ENCODE measurements at places on chromosomes 4 and X.

DNA sequence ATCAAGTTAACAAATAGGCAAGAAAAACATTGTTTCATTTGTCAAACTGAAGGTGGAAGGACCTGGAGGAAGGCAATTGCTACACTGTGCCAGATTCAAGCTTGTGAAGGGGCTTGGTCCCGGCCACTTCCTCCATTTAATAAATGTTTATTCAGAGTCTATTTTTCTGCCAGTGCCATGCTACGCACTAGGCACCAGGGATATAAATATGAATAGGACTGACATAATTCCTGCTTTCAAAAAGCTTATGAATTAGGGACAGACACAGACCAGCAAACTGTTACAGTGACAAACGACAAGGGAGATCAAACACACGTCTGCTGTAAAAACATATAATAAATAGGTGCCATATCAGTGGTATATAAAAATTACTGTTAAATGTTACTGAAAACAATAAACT lies 571 bp downstream of the TLR6 start:
- no peak for DNase-seq

DNA sequence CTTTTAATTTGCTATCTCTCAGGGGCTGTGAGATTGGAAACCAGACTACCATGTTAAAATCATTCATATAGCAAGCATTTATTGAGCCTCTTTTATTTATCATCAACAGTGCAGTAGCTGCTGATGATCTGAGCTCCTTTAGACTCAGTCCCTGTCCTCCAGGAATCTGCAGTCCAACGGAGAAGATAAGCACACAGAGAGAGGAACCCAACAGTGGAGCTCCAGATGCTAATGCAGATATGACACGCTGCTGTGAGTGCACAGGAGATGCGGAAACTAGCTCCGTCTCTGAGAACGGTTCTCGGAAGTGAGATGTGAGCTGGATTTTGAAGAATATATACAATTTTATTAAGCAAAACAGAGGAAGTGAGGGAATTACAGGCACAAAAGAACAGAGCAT lies 35.4 kb downstream of the DCHS2 start:
- DNase-seq = no peak

DNA sequence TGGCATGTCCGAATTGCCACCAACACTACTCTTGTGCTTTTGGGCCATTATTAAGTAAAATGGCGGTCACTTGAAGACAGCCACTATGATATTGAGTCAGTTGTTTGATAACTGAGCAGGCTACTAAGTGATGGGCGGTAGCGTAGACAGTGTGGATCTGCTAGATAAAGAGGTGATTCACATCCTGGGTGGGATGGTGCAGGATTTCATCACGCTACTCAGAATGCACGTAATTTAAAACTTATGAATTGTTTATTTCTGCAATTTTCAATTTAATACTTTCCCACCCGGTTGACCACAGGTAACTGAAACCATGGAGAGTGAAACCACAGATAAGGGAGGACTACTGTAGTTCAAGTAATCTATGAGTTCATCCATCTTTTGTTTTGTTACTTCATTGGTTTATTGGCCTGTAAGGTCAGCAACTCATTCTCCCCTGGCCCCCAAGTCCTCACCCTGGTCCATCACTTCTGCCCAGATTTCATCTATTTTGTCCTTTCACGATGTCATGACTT lies 2.9 kb downstream of the ARAF start:
- DNase-seq = no peak

DNA sequence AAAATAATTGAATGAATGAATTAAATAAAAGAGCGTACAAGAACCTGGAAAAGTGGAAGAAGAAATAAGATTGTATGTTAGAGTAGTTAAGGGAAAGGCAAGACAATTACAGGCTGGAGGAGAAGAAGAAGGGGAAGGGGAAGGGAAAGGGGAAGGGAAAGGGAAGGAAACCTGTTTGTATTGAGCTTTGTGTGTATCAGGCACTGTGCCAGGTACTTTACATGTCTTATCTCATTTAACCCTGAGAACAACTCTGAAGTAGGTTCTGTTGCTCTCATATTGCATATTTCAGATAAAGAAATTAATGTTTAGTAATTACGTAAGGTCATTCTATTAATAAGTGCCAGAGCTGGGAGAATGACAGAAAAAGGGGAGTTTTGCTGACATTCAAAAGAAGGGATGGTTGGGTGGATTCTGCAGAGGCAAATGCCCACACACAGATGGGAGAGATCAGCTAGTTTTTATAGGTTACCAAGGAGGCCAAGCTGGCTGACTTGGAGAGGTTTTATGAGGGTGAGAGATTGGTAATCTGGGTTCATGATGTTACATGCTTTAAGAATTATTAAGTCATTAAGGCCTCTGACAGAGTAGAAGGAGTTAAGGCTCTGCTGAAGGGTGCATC lies 92.3 kb upstream of the LCORL start:
- DNase-seq = no peak

- DNase-seq = no peak
These were observed 9.5 kb downstream of the CTPS2 start for GRCh38 chrX:16702700-16703599.

DNA sequence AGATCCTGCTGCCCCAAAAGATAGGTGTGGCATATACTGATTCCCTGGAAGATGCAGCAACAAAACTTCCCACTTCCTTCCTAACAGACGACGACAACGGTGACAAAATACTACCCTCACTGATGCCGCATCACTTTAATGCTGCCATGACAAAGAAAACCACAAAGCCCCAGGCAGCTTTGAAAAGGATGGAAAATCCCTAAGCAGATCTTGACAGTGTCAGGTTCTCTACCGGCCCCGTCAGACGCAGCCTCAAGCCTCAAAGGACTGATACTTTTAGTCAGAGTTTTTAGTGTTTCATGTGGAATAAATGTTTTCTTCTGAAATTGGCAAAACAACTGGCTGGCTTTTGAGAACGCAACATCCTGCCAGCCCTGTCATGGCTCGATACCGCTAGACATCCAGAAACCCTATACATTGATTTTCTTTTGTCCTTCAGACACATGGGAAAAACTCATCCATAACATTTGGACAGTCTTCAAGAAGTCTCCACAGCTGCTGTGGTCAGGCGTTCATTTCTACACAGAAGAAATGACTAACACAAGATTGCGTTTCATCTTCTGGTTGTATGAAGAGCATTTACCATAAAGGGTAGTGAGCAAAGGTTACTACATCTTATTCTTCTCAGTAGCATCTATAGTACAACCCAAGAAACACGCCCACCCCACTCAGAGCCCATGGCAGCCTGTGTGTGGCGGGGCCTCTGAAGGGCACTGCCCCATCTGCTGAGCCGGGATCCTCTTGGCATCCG lies 60.1 kb downstream of the GATB start:
- no peak for DNase-seq

DNA sequence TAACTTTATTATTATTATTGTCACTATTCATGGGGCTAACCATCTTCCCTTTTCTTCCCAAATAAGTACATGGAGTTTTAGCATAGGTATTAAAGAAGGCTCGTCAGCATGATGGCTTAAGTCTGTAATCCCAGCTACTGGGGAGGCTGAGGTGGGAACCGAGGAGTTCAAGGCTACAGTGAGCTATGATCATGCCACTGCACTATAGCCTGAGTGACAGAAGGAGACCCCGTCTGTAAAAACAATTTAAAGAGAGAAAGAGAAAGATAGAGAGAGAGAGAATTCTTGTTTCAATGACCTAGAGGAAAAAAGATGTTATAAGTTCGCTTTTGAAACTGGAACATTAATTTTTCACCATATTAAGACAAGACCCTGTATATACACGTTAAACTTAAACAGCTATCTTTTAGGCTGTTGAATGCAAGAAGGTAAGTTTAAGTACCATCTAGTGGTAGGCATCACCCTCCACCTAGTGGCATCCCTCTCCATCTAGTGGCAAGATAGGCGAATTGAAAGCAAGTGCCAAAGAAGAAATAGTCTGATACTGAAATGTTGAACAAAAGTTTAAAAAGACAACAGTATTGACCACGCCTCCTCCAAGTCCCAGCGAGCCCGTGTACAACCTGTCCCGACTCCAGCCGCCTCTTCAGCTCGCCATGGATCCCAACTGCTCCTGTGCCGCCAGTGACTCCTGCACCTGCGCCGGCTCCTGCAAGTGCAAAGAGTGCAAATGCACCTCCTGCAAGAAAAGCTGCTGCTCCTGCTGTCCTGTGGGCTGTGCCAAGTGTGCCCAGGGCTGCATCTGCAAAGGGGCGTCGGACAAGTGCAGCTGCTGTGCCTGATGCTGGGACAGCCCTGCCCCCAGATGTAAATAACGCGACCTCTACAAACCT lies 26.0 kb upstream of the YTHDC1 start:
- no peak for DNase-seq

GRCh38 chr4:94516067-94516466 lies 64.3 kb downstream of the PDLIM5 start:
- peak; percentile 64 for DNase-seq

DNA sequence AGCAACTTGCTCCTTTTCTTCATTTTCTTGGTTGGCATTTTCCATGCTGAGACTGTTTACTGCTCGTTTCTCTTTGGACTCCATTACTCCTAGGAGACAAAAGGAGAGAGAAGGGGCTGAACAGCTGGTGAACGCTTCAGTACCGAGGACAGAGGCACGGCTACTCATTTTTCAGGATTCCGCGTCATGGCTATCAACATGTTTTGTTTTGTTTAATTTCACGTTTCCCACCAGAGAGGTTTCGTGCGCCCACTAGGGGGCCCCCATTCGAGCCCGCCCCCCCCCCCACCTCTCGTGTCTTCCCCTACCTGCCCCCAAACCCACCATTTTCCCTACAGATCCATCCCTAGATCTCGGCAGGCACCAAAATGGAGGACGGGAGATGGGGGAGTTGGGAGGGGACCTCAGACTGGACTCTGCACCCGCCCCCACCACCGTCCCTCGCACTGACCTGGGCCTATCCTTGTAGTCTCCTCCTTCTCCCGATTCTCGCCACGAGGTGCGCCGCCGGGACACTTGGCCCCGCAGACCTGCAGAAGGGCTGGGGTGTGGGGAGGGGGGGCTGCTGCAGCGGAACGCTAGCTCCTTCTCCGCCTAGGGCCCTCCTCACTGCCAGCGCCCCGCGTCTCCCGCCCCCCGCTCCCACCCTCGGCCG lies 653 bp downstream of the BEX1 start:
- DNase-seq = no peak

- DNase-seq = no peak
These were observed 99.6 kb downstream of the SMIM20 start for GRCh38 chr4:26013629-26014028.

DNA sequence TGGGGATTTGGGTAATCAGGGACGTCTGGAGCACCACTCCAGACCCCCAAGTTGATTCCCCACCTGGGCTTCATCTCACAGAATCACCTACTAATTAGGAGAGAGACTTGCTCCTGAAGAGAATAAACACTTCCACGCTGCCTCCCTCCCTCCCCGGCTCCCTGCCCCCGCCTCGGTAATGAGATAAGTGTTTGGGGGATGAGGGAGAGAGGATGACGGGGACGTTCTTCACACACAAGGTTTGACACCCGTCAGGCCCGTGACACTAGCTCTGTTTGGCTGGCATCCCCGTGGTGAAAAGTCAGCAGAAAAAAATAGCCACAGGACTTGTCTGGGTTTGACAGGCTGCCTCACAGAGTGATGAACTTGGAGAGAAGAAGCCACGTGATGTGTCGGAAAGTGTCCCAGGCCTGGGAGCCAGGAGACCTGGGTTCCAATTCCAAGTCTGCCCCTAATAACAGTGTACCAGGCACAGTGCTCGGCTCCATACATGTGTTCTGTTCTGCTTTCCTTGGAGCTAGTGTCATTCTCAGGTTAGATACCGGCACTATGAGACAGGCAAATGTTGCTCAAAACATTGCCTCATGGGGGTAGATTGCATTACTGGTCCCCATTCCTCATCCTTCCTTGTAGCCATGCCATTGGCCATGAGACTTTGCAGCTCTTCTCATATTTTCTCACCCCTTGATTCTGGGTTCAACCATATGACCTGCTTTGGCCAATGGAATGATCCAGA lies 578.0 kb downstream of the BCOR start:
- DNase-seq = no peak

DNA sequence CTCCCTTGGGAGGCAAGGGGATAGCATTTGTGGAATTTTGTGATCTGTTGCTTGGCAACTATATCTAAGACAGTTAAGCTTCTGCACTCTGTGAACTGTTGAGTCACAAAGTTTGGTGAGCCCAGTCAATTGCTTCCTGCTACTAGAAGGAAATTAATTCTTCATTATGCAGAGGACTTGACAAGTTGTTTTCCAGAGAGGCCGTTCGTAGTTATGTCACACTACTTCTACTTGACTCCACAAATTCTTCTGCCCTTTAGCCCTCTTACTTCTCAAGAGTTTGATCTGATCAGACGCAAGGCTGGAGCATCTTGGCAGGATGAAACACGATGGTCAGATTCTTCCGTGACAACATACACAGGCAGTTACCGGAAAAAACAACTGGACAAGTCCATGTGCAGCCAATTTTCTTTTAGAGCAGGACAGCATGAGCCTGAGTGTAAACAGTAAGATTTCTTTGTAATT lies at the start of gene C4orf51:
Gene C4orf51 (plus strand): TSS at position 156 of the 465 bp plus-strand sequence. CDS start 58 bp downstream, at position 214.
- DNase-seq = peak; percentile 4

DNA sequence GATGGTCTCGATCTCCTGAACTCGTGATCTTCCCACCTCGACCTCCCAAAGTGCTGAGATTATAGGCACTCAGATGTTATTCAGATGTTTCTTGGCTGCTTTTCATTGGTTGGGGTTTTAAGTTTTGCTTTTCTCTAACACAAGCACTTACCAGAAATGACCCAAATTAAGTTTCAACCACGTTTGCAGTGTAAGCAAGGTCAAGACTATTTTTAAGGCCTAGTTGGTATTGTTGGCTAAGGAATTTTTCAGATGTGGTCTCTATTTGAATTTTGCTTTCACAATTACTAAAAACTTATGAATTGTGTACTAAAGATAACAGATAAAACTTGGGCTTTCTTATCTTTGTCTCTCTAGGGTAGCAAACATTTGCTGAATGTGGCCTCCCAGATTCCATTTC lies 1756.9 kb upstream of the TENM3 start:
- no peak for DNase-seq

DNA sequence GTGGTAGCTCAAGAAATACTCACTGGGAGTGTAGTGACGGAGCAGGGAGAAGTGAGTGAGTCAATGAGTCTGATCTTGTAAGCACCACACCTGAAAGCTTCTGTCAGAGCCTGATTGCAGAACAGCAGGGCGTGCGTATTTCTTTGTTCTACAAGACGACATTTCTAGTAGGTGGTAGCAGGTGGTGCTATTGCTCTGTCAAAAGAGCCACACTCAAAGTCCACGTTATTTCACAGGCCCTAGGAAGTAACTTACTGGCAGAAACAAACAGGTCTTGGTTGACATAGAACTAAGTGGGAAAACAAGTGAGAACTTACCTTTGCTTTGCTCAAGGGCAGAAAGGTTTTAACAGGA lies 46.4 kb upstream of the SPRY1 start:
- DNase-seq = no peak

DNA sequence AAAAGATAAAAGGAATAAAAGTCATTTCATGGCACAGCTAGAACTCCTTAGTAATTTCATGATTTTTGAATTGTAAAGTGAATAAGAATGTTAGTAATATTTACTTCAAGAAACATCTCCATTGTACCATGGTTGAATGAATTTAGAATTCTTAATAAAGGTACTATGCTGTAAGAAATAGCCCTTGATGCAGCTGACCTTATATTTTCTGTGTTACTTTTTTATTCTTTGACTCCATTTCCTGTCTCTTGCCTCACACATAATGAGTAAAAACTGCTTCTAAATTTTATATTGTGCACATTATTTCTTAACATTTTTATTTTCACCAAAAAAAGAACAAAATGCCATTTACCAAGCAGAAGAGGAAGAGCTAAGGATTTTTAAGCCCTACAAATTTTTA lies 81.9 kb upstream of the PDHA2 start:
- no peak for DNase-seq
